ENCODE measurements at places on chromosomes 3 and 15.

GRCh38 chr3:17074559-17074958, 189.8 kb downstream of the PLCL2 start:
- no peak for DNase-seq

- DNase-seq: no peak
Measured at GRCh38 chr15:79522656-79523055, 90.5 kb downstream of the MINAR1 start.

GRCh38 chr15:33150431-33150941, 44.0 kb downstream of the FMN1 start:
- no peak for DNase-seq

- no peak for DNase-seq
Measured at GRCh38 chr15:69725275-69725674, 272.7 kb downstream of the RPLP1 start.

DNA sequence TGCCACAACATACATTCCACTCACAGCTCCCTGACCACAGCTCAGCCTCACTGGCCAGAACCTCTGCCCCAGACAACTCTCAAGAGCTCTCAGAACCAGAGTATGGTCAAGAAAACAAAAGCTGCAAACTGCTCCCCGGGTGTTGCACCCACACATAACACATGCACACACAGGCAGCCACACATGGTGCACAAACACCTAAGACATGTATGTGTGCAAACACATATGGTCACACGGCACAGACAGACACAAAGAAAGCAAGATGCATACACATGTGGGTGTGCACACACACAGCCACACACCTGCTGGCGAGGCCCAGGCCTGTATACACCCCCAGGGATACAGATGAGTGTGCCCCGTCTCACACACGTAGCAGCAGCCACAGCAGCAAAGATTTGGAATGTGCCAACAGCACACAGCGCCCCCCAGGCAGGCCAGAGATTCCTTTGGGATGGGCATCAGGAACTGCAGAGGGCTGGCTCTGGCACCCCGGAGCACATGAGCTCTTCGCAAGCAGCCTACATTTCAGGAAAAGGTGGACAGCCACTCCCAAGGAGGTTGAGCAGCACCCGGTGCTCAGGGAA, 6.6 kb downstream of the KLF15 start:
- no peak for DNase-seq

DNA sequence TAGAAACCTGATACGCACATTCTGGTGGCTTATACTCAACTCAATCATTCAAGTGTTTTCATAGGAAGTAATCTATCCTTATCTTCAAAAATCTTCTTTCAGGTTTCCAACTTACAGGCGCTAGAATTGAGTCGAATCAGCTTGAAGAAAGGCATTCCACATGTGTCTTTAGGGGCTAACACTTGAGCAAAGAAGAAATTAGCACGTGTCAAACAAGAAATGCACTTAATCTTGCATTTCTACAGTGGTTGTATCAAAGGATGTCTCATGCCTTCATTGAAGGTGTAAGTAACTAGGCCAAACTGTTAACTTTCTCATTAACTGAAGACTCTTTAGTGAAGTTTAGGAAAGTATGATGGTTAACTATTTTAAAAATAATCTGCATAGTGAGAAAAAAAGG, 557.6 kb downstream of the MAGI1 start:
- no peak for DNase-seq

DNA sequence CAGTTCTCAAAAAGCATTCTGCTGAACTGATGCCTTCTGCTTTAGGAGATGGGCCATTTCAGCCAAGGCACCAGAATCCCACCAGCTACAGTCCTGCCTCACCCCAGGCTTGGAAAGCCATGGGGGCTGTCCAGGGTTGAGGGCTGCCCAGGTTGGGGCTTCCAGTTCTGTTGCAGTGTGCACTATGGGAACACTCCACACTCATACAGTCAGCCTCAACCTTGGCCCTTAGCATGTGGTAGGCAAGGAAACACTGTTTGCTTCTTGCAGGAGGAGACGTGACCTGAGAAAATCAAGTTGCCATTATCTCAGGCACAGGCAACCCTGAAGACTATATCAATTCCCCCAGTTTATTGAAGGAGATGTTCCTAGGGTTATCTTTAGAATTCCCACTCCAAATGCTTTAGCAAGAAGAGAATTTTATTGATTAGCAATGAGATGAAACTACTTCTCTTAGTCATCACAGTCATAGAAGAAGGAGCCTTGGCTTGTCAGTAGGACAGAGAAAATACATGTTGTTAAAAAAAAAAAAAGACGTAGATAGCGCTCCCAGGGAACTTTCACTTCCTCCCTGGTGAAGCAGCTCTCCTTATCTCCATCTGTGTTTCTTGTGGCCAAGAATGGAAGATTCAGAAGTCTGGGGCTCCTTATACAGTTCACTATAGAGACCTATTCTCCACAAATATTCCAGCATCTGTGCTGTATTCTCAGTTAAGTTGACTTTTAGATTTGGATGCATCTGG, 38.3 kb upstream of the IL12A start:
- no peak for DNase-seq

- no peak for DNase-seq
Measured at GRCh38 chr15:22815766-22816165, 22.7 kb upstream of the NIPA2 start.

DNA sequence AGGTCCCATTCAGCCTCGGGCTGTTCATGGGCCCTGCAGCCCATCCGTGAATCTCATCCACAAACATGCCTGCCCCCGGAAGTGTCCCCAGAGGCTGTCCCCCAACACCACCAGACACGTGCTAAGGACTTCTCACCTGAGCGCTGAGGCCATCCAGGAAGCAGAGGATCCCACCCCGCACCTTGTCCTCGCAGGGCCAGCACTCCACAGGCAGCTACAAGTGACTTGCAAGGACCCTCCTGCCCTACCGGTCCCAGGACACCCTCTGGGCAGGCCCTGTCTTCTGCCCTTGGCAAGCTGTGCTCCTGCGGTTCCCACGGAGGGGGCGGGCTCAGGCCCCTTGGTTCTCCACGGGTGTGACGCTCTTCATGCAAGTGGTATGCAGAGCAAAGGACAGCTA, 146.0 kb downstream of the NUP210 start:
- no peak for DNase-seq

- peak; percentile 23 for DNase-seq
Measured at GRCh38 chr3:195106418-195106906, 164.5 kb downstream of the XXYLT1 start.

DNA sequence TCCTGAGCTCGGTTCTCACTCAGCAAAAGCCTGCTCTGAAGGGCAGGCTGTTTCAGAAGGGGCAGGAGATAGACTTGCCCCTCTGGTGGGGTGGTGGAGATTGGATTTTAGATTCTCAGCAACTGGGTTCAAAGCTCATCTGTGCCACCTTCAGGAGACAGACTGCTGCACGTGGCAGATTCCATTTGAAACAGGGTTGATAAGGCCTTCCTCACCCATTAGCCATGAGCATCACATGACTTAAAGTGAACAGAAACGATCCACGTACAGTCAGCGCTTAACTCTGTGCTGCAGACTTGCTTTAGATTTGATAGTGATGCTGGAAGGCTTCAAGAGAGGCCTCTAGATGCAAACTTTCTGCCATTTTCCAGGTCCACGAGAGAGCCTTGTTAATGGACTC, 35.0 kb upstream of the MGLL start:
- DNase-seq: no peak

DNA sequence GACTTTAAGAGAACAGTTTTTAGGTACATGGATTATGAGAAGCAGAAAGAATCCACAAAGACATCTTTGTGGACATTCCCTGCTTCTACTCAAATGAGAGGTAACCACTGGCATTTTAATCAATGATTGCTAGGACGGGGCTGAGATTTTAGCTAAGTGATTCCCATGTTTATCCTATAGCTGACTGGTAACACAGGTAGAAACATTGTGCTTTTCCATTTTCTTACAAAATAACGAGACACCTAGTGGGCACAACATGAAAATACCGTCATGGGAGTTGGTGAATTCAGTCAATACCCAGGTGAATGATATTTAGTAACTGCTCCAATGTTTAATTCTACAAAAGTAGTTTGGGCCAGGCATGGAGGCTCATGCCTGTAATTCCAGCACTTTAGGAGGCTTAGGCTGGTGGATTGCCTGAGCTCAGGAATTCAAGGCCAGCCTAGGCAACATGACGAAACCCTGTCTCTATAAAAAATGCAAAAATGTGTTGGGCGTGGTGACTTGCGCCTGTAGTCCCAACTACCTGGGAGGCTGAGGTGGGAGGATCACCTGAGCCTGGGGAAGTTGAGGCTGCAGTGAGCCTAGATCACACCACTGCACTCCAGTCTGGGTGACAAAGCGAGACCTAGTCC, 37.2 kb upstream of the DENND4A start:
- peak; percentile 43 for DNase-seq

DNA sequence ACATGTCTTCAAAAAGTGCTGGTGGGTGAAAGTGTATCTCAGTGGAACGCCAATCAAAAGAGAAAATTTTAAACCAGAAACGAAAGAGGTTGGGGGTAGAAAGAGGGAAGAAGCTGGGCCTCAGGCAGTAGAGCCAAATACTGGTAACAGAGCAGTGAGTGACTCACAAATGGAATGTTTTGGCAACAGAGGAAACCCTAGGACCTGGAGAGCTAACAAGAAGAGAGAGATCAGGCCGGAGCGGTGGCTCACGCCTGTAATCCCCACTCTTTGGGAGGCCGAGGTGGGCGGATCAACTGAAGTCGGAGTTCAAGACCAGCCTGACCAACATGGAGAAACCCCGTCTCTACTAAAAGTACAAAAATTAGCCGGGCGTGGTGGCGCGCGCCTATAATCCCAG, 450.8 kb upstream of the NAALADL2 start:
- no peak for DNase-seq

- no peak for DNase-seq
Measured at GRCh38 chr3:32757618-32758374, 60.0 kb upstream of the TRIM71 start.

GRCh38 chr3:134650431-134651346, at the start of gene KY:
Gene KY (minus strand): TSS chr3:134651022. CDS start chr3:134650960, 62 bp downstream.
- DNase-seq: peak; percentile 50

GRCh38 chr3:155312781-155313180, 19.3 kb upstream of the STRIT1 start:
- DNase-seq: no peak

GRCh38 chr15:25763331-25763751, 99.8 kb downstream of the ATP10A start:
- DNase-seq: no peak

DNA sequence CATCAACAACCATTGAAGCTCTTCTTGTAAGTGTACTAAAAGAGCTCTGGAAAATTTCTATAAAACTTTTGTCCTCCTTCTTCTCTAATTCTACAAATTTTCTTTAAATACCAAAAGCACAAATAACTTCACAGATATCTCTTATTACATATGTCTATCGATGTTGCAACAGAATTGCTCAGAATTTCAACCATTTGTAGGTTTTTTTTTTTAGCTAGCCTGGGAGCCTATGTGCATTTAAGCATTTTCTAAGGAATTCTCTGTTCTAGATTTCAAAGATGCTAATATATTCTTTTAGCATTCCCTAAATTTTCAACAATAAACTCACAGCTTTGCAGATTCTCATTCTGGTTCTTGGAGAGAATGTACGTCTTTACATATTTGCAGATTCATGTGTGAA, 774.3 kb upstream of the NR2F2 start:
- DNase-seq: no peak

GRCh38 chr3:61409638-61410037, 151.7 kb upstream of the PTPRG start:
- DNase-seq: no peak

DNA sequence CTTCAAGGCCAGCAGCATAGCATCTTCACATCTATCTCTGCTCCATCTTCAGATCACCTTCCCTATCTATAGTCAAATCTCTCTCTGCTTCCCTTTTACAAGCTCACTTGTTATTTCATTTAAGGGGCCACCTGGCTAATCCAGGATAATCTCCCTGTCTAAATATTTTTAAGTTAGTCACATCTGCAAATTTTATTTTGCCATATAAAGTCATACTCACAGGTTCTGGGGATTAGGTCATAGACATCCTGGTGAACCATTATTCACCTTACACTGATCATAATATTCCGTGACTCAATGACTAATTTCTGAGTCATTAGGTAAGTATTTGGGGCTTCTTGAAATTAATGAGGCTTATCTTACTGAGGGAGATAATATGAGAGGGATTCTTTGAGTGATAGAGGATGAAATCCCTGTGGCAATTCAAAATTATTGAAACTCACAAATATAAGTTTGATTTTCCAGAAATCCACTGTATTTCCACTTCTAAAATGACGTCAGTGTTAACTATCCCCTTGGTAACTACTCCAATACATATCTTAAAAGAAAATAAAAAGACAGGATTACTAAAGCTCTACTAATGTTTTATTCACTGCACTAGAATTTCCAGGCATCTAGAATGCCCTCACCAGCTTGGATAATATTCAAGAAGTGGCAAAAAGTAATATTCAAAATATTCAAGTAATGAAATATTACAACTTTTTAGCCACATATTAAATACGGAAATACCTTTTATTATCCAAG, 93.7 kb upstream of the RBMS3 start:
- DNase-seq: no peak

DNA sequence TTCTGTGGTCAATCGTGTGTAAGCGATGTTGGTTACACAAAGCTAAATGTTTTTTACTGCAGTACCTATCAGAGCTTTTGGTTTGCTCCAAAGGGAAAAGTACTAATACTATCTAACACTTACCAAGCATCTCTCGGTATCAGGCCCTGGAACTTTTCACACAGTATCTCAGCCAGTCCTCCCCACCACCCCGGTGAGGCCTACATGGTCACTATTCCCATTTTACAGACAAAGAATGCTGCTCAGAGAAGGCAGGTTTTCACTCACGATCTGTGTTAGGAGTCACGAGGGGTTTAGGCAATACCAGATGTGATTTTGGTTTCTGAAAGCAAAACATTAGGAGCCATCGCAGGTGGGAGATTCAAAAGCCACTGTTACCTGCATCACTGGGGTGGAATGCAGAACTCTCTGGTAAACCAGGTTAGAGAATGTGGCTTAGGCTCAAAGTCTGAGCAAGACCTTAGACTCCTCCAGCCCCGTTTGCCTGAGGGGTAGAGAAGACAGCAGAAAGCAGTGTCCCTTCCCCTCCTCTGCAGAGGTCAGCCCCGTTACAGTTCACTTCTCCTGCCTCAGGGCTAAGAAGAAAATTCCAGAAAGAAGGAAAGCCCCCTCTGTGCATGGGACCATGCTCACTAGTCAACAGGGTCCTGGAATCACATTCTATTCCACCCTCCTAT, 57.2 kb downstream of the XXYLT1 start:
- no peak for DNase-seq

GRCh38 chr3:134034005-134034785, 4.5 kb upstream of the SLCO2A1 start:
- DNase-seq: no peak

GRCh38 chr15:74857082-74857655, 14.2 kb upstream of the ULK3 start:
- no peak for DNase-seq

- peak; percentile 66 for DNase-seq
Measured at GRCh38 chr3:18758047-18758704, 333.0 kb upstream of the SATB1 start.
